ENCODE measurements at places on chromosomes 11 and 22.

GRCh38 chr11:88536616-88537265 lies 199.2 kb upstream of the CTSC start:
- no peak for DNase-seq

GRCh38 chr11:128860571-128861361 lies 6.3 kb downstream of the KCNJ1 start:
- DNase-seq = peak; percentile 95

DNA sequence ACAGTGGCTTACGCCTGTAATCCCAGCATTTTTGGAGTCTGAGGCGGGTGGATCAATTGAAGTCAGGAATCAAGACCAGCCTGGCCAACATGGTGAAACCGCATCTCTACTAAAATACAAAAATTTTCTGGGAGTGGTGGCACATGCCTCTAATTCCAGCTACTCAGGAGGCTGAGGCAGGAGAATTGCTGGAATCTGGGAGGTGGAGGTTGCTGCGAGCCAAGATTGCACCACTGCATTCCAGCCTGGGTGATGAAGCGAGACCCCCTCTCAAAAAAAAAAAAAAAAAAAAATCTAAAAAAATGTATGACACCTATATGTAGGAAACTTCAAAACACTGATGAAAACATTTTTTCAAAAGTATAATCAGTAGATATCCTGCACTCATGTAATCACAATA lies 242.7 kb upstream of the CHORDC1 start:
- DNase-seq = no peak

DNA sequence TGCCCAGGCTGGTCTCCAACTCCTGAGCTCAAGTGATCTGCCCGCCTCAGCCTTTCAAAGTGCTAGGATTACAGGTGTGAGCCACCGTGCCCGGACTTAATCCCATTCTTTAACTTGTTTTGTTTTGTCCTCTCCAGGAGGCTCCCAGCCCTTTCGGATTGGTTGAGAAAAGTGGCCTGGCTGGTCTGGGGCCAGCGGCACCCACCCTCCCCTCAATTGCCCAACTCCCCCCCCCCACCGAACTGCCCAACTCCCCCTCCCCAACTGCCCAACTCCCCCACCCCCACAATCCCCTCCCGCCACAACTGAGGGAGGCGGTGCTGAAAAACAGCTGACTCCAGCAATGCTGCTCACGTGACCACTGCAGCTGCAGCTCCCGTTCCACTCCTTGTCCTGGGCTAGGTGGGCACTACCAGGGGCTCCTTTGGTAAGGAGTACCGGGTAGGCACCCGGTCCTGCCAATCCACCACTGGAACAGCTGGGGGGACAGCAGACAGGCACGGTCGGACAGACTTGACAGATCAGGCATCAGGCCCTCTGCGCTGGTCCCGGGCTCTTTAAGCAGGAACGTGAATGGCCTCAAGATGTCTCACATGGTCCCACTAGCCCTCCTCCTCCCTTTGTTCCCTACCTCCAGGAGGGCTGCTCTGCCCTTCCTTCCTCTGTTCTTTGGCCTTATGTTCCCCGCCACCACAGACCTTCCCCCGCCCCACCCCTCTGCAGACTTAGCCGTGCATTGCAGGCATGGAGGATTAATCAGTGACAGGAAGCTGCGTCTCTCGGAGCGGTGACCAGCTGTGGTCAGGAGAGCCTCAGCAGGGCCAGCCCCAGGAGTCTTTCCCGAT lies at the start of gene TCN2:
Gene TCN2, plus strand, starts transcription at position 720 of the 845 bp plus-strand sequence. CDS start 158 bp downstream, outside the sequence.
- peak; percentile 84 for DNase-seq

DNA sequence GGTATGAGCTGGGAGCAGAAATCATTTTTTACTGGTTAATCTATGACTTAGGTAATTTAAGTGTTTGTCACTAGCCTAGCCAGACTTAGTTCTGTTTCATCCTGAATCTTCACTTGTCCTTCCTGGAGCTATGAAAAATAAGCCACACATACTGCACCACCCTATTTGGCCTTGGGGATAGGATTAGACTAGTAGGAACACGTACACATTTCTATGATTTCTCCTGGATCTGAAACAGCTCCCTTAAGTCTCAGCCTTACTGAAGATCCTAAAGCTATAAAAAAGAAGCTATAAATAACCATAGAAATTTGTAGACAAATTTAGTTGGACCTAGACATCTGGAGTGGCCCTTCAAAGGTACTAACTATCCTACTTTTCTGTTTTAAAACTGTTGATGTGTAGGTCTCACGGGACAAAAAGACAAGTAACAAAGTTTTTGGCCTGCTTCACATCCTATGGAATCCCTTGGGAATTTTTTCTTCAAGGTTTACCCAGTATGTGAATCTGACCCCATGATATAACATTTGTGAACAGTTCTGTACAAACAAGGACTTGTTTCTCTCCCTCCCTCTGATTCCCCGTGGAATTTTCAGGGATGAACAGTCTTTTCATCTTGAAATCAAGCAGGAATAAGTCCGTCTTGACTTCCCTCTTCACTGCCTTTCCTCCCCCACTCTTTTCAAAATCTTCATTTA lies 275.0 kb downstream of the FAM76B start:
- no peak for DNase-seq

DNA sequence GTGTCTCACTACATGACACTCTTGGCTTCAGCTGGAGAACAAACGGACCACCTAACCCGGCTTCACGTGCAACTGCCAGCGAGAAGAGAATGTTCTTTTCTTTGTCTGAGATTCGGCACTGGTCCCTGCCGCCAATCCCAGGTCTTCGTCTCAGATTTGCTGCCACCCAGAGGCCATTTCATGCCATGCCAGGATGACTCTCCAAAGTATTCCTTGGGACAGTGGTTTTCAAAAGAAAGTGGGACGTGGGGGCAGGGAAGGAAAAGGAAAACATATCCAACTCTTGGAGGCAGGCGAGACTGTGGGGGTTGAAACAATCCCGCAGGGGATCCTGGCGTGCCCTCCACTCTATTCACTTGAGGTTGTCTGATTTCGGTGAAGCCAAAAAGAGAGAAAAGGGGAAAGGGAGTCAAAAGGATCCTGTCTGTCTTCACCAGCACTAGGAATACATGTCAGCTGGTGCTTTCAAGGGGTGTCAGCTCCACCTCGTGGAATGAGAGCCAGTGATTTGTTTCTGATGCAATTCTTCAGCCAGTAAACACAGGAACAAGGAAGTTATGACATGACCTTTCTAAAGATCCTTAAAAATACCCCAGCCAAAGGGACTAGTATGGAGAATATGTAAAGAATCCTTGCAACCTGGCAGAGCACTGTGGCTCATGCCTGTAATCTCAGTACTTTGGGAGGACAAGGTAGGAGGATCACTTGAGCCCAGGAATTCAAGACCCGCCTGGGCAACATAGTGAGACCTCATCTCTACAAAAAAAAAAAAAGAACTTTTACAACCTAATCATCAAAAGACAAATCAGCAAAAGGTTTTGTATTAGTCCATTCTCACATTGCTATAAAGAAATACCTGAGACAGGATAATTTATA lies 41.0 kb upstream of the APLNR start:
- DNase-seq = peak; percentile 91

DNA sequence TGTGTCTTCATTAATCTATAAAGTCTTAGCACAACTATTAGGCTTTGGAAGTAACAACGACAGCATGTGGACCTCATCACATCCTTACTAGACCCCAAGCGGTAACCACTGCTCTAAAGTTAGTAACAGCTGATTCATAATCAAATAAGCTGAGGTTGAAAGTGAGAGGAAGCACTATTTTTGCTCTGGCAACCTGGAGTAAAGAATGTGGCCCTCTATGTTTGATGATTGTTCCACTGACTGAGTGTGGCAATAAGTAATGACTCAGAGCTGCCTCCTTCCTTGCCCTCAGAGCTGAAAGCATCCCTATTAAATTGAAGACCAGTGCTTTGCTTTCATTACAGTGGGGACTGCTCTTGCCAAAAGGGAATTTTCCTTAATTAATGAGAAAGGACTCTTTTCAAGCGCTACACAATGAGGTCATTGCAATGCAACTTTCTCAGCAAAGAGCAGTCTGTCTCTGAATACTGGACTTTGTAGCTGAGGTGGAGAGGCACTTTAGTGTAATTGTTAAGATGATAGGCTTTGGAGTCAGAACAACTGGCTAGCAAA lies 906.1 kb upstream of the RAG2 start:
- peak; percentile 96 for DNase-seq

- DNase-seq = no peak
Observed at GRCh38 chr11:37124384-37124783, 526.3 kb upstream of the RAG2 start.

DNA sequence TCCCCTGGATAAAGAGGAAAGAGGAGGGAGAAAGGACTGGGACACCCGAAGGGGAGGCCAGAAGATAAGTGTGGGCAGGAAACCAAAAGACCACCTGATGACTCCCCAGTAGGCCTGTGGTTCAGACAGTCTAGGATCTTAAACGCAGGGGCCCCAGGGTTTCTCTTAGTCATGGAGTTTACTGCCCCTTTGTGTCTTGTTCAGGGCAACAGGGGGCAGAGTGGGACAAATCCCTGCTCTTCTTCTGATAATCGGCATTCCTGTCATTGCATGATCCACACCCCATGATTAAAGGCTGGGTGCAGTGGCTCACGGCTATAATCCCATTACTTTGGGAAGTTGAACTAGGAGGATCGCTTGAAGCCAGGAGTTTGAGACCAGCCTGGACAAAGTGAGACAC lies 4.7 kb upstream of the TMPRSS13 start:
- DNase-seq = no peak
